Breast epithelium (tissue), 4 donors: ENCODE measurements at places on chromosomes 1 and 21.

- DNase-seq: peak; percentile 50
Measured at GRCh38 chr1:71047635-71048607, at the start of gene PTGER3. Gene PTGER3, minus strand, starts transcription at chr1:71047816. Its CDS starts 239 bp downstream, at chr1:71047577.

DNA sequence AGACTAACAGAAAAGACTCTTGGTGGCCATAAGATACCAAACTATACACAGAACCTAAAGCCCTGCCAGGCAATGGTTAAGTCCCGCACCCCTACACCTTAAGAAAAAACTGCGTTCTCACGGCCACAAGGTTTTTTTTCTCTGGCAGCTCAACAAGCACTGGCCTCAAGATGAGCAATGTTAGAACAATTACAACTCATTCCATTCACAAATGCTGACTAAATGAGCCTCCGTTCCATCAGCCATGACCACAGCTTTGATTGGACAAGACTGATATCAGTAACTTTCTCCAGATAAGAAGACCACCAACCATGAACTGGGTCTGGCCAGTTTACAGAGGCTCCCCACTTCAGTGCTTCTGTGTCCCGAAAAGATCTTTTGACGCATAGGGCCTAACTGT lies 31.9 kb downstream of the SEC16B start:
- DNase-seq: no peak

DNA sequence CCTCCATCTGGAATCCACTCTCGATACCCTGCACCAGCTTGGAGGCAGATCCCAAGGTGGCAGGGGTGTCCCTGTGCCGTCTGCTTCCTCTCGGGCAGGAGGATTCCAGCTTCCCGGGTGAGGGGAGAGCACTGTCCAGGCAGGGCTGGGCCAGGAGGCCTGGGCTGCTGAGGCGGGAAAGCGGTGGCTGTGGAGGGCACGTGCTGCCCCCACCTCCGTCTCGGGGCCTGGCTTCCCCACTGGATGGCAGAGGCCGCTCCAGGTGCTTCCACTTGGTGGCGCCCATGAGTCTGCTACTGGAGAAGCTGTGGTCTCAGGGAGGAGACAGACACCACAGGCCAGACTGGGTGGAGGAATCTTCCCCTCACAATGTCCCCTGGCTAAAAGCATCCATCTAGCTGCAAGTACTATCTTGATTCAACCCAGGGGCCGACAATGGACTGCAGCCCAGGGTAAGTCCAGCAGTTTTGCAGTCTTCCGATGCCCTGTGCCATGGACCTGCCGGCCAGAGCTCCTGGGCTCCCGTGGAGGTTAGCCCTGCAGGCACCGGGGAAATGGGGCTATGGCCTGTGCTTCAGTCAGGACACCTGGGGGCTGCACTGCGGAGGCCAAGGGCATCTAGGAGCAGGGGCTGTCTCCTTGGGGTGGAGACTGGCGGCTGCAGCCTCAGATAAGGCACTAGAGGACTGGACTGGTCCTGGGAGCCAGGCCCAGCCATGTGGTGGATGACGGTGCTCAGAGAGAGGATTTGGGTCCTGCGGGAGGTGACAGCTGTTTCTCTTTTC lies 41.3 kb upstream of the EIF4G3 start:
- DNase-seq: no peak

- DNase-seq: no peak
Measured at GRCh38 chr1:235873045-235873444, 6.3 kb upstream of the LYST start.

DNA sequence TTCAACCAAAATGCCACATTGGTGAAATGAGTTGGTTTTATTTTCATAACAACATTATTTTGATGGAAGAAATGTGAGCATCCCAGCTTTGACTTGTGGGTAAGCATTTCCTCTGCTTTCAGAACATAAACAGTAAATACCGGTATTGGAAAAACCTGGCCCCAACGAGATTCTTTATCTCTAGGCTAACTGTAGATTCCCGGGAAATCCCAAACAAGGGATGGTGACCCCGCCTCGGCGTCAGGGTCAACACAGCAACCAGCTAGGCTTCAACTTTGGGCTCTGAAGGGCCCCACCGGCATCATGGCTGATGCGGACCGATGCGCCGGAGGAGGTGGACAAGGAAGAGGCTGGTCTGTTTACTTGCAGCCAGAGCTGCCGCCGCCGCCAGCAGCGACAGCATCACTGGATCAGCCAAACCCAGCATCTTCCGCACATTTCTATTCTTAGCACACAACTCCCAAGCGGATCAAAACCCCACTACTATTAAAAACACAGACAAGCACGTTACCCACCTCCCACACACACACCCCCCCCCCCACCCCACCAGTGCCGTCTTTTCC lies 1.1 kb downstream of the AKT3 start:
- peak; percentile 53 for DNase-seq

DNA sequence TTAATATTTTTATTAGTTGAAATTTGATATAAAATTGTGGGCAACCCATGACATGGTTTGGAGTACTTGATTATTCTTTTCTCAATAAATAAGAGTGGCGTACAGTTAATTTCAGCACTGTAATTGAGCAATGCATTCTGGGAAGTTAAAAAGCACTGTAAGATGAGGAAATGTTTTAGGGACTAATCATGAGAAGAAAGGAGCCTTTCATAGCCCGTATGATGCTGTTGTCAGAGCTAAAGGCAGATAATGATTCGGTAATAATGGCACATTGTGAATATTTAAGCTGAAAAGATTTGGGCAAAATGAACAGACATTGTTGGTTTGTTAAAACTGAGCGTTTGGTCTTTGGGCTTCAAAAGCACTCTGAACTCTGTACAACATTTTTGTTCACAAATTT lies 139.3 kb downstream of the NFIA start:
- DNase-seq: no peak

GRCh38 chr1:226954337-226954736 lies 14.2 kb downstream of the COQ8A start:
- no peak for DNase-seq

- no peak for DNase-seq
Measured at GRCh38 chr1:188904201-188904600, 1573.5 kb downstream of the BRINP3 start.

- no peak for DNase-seq
Measured at GRCh38 chr1:203626910-203627246, 246 bp downstream of the ATP2B4 start.

- DNase-seq: peak; percentile 22
Measured at GRCh38 chr1:43279161-43279560, 6.2 kb downstream of the C1orf210 start.

- no peak for DNase-seq
Measured at GRCh38 chr1:112688781-112689193, 14.3 kb downstream of the MOV10 start.

DNA sequence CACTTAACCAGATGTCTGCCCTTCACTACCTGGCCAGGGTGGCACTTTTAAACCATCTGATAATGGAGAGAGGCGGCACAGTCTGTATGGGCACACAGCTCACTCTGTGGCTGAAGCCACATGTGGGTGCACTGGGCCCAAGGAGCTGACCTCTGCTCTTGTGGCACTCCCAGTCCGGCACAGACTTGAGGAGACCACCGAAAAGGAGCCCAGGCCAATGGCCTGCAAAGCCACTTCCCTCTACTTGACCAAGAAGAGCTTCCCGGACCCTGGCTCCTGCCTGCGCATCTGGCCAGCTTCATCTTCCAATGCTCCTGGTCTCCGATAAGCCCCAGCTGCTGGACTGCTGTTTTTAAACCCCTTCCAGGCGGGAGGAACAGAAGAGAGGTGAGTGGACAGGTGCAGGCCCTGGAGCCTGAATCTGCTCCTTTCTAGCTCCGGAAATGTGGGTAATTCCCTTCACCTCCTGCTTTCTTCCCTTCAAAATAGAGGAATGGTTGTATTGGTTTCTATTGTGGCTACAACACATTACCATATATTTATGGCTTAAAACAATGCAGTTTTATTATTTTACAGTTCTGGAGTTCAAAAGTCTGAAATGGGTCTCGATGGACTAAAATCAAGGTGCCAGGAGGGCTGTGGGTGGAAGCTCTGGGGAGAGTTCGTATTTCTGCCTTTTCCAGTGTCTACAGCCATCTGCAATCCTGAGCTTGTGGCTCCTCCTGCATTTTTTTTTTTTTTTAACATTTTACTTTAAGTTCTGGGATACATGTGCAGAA lies 11.6 kb downstream of the GNG4 start:
- no peak for DNase-seq

DNA sequence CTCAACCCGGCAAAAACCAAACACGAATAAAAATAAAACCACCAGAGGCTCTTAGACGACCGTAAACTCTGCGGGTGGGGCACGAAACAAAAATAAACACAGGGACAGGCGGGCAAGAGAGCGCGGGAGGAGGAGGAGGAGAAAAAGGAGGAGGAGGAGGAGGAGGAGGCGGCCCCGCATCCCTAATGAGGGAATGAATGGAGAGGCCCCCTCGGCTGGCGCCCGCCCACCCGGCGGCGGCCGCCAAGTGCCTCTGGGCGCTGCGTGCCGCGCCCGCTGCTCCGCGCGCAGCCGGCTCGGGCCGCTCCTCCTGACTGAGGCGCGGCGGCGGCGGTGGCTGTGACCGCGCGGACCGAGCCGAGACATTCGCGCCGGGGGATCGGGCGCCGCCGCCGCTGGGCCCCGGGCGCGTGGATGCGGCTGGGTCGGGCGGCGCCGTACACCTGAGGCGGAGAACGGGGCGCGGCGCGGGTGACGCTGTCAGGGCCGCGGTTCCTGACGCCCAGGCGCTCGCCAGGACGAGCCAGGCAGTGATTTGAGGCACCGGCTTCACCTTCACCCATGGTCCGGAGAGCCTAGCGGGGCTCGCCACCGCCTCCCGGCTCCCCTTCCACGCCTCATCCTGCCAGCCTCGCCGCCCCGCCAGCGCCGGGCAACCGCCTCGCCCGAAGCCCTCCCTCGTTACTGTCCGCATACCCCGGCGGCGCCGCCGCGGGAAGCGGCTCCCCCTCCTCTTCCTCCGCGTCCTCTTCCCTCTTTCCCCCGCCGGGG lies at the start of gene MARK1:
MARK1 (plus strand) TSS at position 229 of the 771 bp plus-strand sequence. CDS start 687 bp downstream, outside the sequence.
- no peak for DNase-seq

DNA sequence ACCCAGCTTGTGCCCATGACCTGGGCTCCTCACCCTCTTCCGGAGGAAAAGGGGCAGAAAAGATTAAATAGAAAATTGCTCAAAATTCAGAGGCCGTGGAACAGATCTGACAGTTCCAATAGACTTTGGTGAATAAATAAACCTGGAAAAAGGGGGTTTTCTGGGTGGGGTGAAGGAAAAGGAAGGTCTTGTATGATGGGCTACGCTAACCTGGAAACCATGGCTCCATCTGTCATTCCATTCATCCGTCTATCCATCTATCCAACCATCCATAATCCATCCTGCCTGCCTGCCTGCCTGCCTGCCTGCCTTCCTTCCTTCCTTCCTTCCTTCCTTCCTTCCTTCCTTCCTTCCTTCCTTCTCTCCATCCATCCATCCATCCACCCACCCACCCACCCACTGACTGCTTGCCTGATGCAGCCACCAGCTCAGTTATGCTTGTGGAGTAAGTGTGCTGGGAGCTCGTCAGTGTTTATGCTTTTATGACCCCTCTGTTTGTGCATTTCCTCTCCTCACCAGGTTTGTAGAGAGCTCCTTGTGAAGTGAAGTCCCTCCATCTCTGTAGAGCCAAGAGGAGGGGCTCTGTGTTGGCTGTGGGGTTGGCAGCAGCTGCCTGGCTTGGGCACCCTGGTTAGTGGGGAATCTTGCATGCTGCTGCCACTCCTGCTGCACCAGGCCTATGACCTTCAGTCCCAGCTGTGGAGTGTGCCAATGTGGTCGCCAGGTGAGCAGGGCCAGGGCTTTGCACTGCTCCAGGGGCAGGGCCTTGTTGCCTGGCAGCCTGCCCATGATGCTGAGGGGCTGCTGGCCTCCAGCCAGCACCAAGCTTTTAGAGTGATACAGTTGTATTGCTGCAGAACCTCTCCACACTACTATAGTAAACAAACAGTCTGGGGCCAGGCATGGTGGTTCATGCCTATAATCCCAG lies 16.0 kb upstream of the POU3F1 start:
- DNase-seq: no peak

DNA sequence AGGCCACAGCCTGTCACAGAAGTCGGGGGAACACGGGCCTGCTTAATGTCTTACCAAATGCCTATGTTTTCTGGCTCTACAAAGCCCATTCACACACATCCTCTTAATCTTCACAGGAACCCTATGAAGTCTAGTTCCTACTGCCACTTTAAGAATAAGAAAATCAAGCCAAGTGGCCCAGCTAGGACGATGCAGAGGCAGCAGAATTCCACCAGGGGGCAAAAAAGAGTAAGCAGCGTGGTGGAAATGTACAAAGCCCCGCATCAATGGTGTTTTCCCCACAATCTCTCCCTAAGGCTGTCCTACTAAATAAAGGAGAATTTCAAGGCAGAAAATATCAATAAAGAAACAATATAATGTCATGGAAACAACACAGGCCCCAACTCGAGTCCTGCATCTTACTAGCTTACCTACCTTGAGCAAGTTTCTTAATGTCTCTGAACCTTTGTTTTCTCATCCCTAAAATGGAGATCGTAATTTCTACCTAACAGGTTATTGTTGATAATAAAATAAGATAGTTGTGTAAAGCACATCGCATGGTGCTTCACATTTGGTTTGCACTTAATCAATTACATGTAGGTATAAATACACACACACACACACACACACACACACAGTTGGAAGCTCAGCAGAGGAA lies 21.4 kb downstream of the SEC16B start:
- peak; percentile 60 for DNase-seq

GRCh38 chr1:240306673-240307072 lies 215.0 kb downstream of the FMN2 start:
- DNase-seq: no peak

GRCh38 chr1:27658951-27659496 lies 13.0 kb downstream of the IFI6 start:
- peak; percentile 75 for DNase-seq

- DNase-seq: no peak
Measured at GRCh38 chr1:5928714-5929400, 63.4 kb downstream of the NPHP4 start.

- DNase-seq: no peak
Measured at GRCh38 chr1:151356696-151357095, 9.6 kb upstream of the RFX5 start.

GRCh38 chr1:20698195-20698910 lies 19.5 kb downstream of the KIF17 start:
- DNase-seq: no peak

GRCh38 chr1:70910013-70910412 lies 137.6 kb downstream of the PTGER3 start:
- no peak for DNase-seq

DNA sequence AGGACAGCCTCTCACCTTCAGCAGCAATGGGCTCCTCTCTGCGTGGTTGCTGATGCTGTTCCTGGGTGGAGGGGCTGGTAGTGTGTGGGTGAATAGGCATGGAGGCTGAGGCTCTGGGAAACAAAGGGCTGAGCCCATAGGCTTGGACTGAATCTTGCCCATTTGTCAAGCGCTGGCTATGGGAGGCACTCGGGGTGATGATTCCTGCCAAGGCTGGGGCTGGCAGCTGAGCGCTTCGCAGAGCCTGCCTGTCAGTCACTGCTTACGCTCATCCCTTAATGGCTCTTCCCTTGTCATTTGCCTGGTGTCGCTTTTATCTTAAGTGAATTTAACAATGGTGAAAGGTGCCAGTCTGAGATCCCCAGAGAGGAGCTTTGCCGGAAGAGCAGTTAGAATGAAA lies 353.3 kb downstream of the PBX1 start:
- no peak for DNase-seq

DNA sequence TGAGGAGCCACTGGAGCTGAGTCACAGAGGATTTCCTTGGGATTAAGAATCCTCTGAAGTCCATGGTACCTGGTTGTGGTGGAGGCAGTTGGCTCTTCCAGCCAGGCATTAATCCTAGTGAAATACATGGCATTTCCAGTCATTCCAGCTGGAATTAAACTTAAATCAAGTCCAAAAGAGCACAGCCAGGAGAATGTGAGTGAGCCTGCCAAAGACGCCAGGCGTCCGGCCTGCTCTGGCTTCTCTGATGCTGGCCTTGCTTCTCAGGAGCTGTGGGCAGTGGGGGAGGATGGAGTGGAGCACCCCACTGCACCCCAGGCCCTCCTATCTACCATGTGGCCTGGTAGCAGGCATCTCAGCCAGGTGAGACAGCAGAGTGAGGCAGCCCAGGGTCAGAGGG lies 23.4 kb upstream of the TENT5C start:
- DNase-seq: no peak
